ENCODE measurements at places on chromosomes 16 and 17.

DNA sequence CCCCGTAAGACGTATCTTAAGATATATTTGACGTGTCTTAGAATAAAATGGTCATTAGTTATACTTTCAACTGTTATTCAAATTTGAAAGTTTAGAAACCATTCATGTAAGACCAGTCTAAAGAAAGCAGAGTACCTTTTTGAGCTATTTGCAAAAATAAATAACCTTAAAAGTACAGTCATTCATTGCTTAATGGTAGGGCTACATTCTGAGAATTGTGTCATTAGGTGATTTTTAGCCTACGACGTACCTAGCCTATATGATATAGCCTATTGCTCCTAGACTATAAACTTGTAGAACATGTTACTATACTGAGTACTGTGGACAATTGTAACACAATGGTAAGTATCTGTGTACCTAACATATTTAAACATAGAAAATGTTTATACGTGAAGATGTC, 139.2 kb downstream of the PHKB start:
- no peak for DNase-seq

DNA sequence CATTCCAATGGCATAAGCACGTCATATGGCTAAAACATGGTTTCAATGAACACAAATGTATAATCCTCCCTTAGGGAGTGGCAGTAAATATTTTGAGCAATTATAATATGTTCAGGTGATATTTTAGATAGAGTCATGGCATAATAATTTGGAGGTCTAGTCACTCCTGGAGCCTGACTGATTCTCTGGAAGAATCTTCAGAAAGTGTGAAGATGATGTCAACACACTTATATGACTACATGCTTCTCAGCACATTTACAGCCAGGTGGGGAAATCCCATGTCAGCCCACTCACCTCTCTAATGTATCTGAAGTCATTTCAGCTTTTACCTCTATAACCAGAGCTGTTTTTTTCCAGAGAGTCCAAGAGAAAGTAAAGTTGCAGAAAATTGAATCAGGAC, 474.8 kb downstream of the SHISA9 start:
- no peak for DNase-seq

- no peak for DNase-seq
Measured at GRCh38 chr17:46916211-46916610, 6.7 kb upstream of the GOSR2 start.

DNA sequence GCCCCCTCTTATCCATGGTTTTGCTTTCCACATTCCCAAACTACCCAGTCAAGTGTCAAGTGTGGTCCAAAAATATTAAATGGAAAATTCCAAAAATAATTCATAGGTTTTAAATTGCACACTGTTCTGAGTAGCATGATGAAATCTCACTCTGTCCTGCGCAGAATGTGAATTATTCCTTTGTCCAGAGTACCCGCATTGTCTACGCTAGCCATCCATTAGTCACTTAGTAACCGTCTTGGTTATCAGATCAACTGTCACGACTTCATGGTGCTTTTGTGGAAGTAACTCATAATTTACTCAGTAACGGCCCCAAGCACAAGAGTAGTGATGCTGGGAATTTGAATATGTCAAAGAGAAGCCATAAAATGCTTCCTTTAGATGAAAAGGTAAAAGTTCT, 94.9 kb downstream of the SLC39A11 start:
- no peak for DNase-seq

All from hematopoietic multipotent progenitor cell treated with erythropoietin and hydrocortisone succinate and interleukin-3 and kit ligand, for 17 days (in vitro differentiated cells).